ENCODE measurements at places on chromosomes 2 and 18.

DNA sequence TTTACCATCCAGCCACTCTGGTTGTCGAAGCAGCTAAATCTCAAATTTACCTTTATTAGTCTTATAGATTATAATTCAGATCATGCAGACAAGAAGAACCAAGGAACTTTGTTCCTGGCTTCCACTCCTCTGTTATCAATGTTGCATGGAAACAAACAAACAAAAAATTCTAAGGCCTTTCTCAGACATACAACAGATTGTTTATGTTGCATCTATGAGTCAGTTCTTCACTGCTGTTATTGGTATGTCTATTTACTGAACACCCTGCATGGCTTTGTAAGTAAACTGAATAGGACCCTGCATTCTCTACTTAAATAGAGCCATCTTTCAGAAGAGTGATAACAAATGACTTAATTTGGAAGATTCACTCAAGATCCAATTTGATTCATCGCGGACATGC, 1.6 kb upstream of the ANKRD44 start:
- no peak for DNase-seq

- no peak for DNase-seq
Observed at GRCh38 chr2:19739256-19739655, 162.5 kb downstream of the TTC32 start.

DNA sequence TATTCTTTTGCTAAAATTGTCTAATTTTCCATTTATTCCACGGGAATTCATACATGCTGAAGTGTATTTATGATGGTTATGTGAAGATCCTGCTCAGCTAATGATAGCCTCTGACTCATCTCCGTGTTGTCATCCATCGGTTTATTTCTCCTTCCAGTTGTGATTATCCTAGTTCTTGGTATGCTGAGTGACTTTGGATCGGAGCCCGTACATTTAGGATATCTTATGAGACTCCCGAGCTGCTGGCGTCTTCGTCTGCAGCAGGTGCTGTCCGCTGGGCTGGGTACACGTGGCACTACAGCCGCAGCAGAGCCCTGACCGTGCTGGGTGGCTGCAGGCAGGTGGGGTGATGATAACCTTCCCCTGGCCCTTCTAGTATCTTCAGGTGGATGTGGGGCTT, 40.1 kb upstream of the GALR1 start:
- no peak for DNase-seq

GRCh38 chr18:79275992-79276391, 119.7 kb upstream of the NFATC1 start:
- no peak for DNase-seq

DNA sequence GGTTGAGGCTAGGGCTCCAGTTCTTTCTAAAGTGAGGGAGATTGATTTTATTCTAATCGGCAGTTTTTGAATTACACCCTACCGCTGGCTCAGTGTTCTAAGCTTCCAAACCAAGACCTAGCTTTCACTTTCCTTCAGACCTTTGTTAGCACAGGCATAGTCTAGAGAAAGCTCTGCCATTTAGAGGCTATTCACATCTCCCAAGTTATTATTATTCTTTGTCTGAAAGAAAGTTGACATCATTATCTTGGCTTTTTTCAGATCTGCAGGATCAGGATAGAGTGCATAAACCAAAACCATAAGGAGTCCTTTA, 276.8 kb downstream of the ASXL3 start:
- no peak for DNase-seq

DNA sequence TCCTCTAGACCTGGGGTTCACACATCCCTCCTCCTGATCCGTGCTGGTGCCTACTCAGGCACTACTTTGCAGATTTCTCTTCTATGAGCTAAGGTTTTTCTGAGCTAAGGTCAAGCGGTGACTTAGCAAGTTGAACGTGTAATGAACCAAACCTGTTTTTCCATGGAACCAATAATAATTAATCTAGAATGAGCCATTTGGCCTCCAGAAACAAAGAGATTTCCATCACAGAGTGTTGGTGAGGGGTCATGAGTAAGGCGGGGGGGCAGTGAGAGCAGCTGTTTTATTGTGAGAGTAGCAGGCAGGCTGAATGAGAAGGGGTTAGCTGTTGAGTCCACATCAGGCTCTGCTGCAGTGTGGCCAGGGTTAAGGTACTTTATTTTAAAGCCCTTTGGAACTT, 112.0 kb upstream of the FOSL2 start:
- no peak for DNase-seq

GRCh38 chr2:127612111-127612822, 33.7 kb upstream of the GPR17 start:
- no peak for DNase-seq

DNA sequence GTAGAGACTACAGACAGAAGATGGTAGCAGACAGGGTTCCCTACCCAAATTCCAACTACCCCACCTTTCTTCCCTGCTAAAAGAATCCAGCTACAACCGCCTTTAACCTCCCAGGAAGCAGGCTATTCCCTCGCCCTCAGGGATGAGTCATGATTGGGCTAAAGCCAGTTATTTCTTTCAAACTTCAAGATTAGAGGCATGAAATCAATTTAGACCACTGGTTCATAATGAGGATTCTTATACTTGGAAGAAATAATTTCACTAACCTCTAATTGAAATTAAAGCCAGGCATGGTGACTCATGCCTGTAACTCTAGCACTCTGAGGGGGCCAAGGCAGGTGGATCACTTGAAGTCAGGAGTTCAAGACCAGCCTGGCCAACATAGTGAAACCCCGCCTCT, 20.0 kb downstream of the TRIP12 start:
- DNase-seq: no peak

- DNase-seq: no peak
Observed at GRCh38 chr2:58640042-58640441, 398.9 kb upstream of the FANCL start.

DNA sequence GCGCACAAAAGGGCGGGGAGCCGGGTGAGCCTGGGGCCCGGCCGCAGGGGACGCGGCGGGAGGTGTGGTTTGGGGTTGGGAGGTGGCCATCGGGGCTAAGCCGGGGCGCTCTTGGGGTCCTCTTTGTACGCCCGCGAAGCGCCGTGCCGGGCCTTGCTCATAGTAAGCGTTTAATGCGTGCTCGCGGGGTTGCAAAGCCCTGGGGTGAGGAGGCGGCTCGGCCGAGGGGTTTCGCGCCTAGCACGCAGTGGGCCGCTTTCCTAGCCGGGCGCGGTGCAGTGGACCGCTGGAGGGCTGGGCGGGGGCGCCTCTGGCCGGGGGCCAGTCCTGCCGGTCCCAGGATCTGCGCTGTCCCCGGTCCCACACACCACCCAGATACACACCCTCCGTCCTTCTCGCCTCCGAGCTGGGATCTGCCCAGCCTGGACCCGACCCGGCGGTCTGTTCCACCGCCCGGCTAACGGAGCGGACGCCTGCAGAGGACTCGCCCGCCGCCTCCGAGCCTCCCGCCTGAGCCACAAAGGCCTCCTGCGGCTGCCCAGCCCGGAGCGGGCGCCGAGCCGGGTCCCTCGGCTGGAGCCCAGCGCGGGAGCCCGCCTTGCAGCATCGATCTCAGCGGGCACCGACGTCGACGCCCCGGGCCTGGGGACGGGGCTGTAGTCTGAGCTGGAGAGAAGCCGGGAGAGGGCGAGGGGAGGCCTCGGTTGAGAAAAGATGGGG, 564 bp downstream of the DPYSL5 start:
- no peak for DNase-seq

- DNase-seq: no peak
Observed at GRCh38 chr2:168697668-168698121, 104.7 kb upstream of the NOSTRIN start.

GRCh38 chr2:40783704-40784103, 331.8 kb upstream of the SLC8A1 start:
- DNase-seq: no peak

- no peak for DNase-seq
Observed at GRCh38 chr2:223943561-223944008, 1.6 kb downstream of the WDFY1 start.

- no peak for DNase-seq
Observed at GRCh38 chr18:13216092-13216582, 2.4 kb upstream of the LDLRAD4 start.

- DNase-seq: no peak
Observed at GRCh38 chr2:190879474-190880377, 895 bp upstream of the GLS start.

GRCh38 chr18:13804305-13804704, 19.6 kb upstream of the MC5R start:
- DNase-seq: no peak

DNA sequence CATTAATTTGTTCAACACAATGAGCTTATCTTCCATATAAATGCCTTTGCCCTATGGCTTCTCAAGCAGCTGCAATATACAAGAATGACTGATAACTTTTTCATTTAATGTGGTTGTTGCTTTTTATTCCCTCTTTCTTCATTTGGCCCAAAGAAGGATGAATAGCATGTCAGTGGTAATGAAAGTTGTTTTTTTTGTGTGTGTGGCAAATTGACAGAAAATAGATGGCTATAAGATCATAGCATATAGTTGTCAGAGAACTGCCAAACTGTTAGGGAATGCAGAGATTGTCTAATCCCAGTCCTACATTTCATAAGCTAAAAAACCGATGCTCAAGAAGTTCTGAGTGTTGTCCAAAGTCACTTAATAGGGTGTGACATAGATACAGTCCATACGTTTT, 244.3 kb downstream of the ACTR3 start:
- DNase-seq: no peak

DNA sequence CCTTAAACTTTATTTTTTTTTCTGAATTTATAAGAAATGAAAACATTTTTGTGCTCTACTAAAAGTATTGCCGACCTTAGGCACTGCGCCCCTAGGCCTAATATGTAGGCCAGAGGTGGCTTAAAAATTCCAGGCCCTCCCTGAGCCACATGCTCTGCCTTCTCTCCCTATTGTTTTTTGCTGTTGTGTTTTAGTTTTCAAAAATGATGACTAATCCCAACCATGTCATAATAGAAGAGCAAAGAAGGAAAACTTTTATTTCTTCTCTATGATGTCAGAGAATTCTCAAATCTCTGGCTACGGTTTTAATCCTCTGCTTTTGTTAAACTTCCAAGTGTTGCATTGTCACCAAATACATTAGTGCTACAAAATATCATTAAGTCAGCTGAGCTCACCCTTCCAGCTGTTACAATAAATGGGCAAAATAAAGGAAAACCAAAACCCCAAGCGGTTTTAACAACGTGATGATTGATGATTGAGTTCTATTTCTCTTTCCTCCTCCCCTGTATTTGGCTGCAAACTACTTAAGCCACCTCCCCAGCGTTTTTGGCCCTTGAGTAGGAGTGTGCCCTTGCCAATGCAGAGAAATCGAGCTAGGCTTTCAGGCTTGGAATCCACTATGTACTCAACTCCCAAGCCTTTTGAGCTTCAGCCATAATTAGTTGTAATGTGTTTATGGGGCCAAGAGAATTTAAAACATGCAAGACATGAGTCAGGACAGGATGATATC, 163.5 kb upstream of the POU3F3 start:
- DNase-seq: no peak

- no peak for DNase-seq
Observed at GRCh38 chr2:222656526-222657446, 894 bp upstream of the FARSB start.

DNA sequence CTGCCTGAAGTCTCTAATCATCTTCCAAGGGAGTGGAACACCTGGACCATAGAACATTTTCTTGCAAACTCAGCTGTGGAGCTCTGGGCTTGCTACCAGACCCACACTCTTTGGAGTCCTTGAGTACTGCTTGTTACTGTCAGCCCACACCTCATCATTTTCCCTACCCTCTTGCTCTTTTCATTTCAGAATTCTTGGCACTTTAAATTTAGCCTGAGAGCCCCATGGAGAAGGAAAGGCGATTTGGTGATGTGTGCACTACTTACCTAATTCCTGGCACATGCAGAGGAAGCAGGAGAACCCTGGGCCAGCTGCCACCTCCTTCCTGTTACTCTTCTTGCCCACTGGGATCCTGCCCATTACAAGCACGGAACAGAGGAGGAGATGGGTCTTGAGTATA, 31.7 kb downstream of the TMEM178A start:
- DNase-seq: no peak

DNA sequence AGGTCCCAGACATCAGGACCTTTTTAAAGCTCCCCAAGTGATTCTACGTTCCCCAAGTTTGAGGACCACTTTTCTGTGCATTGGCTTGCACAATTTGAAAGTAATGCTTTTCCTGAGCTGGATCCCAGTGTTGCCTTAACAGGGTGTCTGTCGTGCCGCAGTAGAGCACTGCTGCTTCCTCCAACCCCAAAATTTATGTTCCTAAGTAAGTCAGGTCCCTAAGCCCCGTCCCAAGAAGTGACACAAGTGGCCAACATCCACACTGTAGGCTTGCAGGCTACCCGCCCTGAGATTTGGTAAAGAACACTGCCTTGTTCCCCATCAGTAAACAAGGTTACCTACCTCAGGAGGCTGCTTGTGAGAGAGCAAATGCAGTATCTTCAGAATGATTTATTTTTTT, 2.0 kb downstream of the SFT2D3 start:
- no peak for DNase-seq

DNA sequence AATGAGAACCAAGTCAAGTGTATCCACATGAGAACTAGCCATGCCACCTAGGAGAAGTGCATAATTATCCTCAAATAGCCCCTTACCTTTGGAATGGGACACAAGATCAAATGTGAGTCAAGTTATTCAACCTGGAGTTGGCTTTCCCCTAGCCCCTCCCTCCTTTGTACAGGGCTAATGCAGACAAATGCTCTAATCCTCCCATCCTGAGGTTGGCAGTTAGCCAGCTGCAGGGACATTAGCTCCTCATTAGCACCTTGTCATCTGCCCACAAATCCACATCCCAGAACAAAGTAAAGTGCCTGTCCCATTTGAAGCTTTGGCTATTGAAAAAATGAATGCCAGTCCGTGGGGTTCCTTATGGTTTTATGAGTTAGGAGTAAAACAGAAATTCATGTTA, 294.1 kb upstream of the FANCL start:
- DNase-seq: no peak

DNA sequence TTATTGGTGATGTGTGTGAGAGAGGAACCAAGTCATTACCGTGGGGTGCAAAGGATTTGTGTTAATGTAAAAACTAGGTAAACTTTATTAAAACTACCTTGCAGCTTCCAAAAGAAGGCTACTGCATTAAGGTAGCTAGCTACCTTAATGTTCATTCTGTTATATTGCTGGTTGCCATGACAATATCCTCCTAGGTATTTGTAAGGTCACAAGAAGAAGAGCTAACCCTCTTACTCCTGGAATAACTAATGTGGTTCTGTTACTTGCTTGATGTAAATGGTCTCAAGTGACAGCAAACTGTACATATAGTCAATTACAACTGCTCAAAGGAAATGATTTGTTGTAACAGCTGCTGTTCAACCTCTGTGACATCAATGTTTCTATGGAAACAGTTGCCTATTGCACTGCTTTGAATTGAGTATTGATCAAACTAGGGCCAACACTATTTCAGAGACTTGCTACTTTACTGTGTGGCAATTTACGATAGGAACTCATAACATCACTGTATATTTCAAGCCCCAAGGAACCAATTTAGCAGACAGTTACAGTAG, 319.8 kb upstream of the HNRNPA3 start:
- DNase-seq: no peak
